Breast epithelium (tissue), 4 donors: ENCODE measurements at places on chromosomes 12 and 14. TPM values are rescaled to one million over a fixed set of nuclear protein-coding genes. Genes with fewer than 3 reads are reported as not detected.

Gene AHNAK2
- 19.3 TPM for total RNA-seq

Gene ARMH4
- 5.4 TPM for total RNA-seq

- DNase-seq: no peak
These were observed 89.4 kb downstream of the ATP23 start for GRCh38 chr12:58030566-58031279.

DNA sequence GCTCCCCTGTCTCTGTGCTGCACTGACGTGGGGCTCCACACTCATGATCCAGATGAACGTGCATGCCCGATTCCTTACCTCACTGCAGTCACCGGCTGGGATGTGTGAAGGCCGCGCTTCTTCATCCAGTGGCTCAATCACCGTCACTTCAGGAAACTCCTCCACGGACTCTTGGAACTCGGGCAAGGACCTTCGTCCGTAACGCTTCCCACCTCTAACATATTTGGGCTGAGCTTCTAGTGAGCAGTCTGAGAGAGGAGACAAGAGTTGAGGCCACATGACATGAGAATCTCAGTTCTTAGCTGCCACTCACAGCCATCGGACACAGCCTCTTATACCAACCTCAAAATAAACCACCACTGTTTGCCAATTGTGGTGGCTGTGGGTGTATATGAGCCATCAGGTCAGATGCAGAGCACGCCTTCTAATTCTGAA lies 38.3 kb downstream of the NIN start:
- no peak for DNase-seq

GRCh38 chr12:82805812-82806497 lies 119.2 kb downstream of the TMTC2 start:
- no peak for DNase-seq

DNA sequence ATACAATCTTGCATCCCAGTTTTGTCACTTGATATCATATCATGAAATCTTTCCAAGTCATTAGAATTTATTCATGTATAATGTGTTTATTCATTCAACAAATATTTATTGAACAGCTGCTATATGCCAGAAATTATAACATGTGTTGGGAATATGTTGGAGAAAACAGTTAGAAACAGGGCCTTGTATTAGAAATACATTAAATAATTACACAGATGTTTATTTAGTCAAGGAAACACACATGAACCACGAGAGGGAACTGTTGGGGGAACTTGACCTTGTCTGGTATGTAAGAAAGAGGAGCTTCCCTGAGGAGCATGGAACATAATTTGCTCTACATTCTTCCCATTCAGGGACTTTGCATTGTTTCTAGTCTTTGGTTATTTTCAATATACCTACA lies 191.7 kb upstream of the FRMD6 start:
- DNase-seq: no peak

- no peak for DNase-seq
These were observed 1.4 kb upstream of the RDH5 start for GRCh38 chr12:55718624-55719275.

DNA sequence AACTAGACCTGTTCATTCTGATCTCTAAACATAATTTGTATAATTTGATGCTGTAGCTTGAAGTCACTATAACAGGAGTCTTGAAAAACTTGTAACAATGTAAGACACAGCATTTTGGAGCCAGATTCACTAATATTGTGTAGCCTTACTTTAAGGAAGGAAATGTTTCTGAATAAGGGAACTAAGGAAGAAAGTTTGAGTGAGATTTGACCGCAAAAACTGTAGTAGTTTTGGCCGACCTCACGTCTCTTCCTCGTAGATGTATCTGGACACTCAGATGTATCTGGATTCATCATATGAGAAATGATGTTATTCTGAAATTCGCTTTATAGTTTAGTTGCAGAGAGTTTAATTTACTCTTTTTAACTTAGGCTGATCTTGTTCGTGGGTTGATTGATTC lies 13.9 kb upstream of the DNAH10 start:
- no peak for DNase-seq

- DNase-seq: no peak
These were observed 132.8 kb upstream of the BTG1 start for GRCh38 chr12:92278378-92278828.

GRCh38 chr14:60658909-60659585 lies 9.8 kb upstream of the SIX1 start:
- no peak for DNase-seq

DNA sequence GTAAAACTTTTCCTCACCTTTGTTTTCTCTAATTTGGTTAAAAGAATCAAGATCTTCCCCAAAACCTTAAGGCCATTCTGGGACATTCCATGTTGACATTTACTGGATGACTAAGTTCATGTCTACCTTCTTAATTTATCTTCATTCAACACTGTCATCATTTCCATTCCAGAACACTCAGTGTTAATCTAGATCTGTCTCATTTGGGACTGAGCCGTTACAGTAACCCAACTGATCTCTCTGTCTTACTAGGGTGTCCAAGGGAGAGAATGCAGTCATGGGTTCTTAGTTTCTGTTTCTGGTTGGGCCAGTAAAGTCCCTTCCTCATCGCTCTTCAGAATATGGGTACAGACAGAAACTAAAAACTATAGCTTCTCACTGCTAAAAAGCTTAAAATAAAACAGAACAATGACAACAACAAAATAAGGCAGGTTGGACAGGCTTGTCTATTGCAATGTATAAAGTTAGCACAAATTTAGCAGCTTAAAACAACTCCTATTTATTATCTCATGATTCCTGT lies 144.8 kb downstream of the ASCL1 start:
- no peak for DNase-seq

DNA sequence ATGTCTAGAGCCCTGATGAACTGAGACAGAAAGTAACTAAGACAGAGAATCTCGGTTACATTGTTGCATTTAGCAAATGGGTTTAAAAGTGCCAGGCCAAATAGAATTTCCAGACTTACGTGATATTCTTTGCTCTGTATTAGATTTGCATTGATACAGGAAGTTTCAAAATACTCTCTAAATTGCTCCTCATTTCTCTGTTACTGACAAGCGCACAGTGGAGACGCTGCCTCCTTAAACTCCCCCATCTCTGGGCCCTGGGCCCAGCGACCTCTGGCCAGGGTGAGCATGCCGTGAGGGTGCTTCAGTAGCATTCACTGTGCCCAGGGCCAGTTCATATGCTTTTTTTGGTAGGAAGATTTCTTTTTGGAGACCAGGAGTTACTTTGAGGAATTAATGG lies 22.9 kb upstream of the EVL start:
- DNase-seq: no peak

DNA sequence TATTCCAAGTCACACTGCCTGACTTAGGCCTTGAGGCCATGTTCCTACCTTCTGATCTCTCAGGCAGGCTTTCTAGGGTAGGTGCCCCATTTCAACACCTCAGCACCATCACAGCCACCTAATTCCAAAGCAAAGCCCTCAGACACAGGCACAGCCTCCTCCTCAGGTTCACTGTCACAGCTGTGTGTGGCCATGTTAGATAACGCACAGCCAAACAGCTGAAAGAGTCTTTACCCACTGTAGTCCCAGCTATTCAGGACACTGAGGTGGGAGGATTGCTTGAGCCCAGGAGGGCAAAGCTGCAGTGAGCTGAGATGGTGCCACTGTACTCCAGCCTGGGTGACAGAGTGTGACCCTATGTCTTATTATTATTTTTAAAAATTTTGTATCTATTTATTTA lies 7.3 kb upstream of the TMEM229B start:
- no peak for DNase-seq

GRCh38 chr14:50756300-50756699 lies 74.7 kb downstream of the NIN start:
- no peak for DNase-seq

DNA sequence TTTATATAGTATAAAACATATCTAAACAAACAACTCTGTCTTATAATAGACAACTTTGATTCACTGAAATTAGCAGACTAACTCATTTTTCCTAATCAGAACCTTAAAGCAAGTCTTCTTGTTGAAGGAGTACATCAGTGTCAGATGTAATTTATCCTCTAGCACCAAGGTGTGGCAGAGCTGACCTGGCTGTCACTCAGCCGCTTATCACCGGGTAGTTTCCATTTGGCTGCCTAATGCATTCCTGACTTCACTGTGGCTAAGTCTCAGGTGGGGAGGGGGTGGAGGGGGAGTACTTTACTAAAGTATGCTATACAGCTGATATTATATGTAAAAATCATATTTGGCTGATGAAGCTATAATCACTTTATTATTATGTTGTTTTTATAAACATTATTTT lies 339.9 kb upstream of the RGS6 start:
- no peak for DNase-seq
